NCI-H460 (cell line): ENCODE measurements at places on chromosomes 2 and 18. TPM values are rescaled to one million over a fixed set of nuclear protein-coding genes. Genes with fewer than 3 reads are reported as not detected.

The ITGA4 gene
- total RNA-seq = 0.07 TPM in 1 of 2 replicates, not detected in the other

The CRYGD gene
- total RNA-seq = not detected in 2 replicates

GRCh38 chr2:70541481-70542020, 12.1 kb downstream of the TGFA start:
- DNase-seq = no peak

DNA sequence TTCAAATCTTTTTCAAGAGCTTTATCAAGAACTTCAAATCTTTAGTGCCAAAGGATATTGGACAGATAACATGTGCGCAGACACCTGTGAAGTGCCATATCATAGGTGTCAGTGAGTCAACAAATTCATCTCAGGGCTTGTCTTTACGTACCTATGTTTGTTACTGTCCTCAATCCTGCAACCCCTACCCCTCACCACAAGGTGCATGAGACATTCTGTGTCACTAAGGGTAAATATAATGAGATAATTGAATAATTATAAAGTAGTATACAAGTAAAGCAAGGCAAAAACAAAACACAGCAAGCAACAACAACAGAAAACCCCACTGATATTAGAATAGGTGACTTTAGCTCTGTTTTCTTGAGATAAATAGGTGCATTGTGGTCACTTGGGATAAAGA, 1495.8 kb upstream of the TMEFF2 start:
- no peak for DNase-seq

GRCh38 chr2:99810225-99810624, 320.4 kb upstream of the REV1 start:
- DNase-seq = no peak
